Urinary bladder (tissue), 4 donors: ENCODE measurements at places on chromosomes 4 and X. TPM values are rescaled to one million over a fixed set of nuclear protein-coding genes. Genes with fewer than 3 reads are reported as not detected.

Gene LRAT
- 0.58 TPM for total RNA-seq

Gene S100G
- total RNA-seq, result not detected

Gene C4orf51
- not detected for total RNA-seq

Gene ZNF711
- 52.6 TPM for total RNA-seq
